ENCODE measurements at places on chromosomes 1 and 21. TPM values are rescaled to one million over a fixed set of nuclear protein-coding genes. Genes with fewer than 3 reads are reported as not detected.

The CD160 gene
- 0.45 TPM for polyA plus RNA-seq

The CLCA2 gene
- 4.5 TPM for polyA plus RNA-seq

The COL9A2 gene
- polyA plus RNA-seq, result 3.5 TPM

The RBBP4 gene
- polyA plus RNA-seq, result 344 TPM

The PRCC gene
- polyA plus RNA-seq, result 68.3 TPM

The PCAT6 gene
- polyA plus RNA-seq, result 80.5 TPM

The KCNH1 gene
- 4.2 TPM for polyA plus RNA-seq

The AMPD1 gene
- polyA plus RNA-seq, result 1.5 TPM

The PROK1 gene
- polyA plus RNA-seq, result 85.5 TPM

The CFAP107 gene
- polyA plus RNA-seq, result 87.9 TPM

The DVL1 gene
- polyA plus RNA-seq, result 65.8 TPM

The DHDDS gene
- polyA plus RNA-seq, result 31.5 TPM

GRCh38 chr1:171802207-171802606, 20.7 kb downstream of the METTL13 start:
- no peak for DNase-seq

- no peak for DNase-seq
Observed at GRCh38 chr1:39051956-39052355, 25.8 kb downstream of the NDUFS5 start.

DNA sequence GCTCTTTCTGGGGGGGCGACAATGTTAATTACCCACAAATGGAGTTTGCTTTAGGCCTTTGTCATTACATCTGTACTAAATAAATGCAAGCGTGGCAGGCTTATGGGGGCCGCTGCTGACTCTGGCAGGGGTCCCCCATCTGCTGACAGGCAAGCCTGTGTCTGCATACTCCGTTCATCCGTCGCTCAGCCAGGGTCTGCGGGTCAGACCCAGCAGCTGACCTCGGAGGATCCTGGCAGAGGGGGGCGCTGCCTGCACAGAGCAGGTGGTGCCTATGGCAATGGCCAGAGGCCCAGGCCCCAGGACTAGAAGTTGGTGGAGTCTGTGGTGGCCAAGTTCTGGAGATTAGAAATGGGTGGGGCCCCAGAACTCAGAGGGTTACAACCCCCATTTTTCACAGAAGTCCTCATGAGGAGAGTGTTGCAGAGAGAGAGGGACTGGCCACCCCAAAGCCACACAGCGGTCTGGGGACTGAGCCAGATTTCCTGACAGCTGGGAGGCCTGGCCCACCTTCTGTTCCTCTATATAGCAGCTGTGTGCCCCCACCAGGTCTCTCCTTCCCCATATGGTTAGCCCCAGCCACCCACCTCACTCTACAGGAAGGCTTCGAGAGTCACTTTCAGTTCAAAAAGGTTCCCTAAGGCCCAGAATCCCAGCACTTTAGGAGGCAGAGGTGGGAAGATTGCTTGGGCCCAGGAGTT, 31.0 kb downstream of the TTC39A start:
- DNase-seq, result no peak

DNA sequence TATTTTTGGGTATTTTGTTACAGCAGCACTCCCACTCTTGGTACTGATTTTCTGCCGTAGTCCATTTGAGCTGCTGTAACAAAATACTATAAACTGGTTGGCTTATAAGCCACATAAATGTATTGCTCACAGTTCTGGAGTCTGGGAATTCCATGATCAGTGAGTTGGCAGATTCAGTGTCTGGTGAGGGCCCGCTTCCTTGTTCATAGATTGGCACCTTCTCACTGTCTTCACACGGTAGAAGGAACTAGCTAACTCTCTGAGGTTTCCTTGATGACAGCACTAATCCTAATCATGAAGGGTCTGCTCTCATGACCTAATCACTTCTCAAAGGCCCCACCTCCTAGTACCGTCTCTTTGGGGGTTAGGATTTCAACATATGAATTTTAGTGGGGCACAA, 85.2 kb downstream of the HHAT start:
- DNase-seq, result no peak

- DNase-seq, result no peak
Observed at GRCh38 chr1:235910357-235911299, 43.9 kb upstream of the LYST start.

GRCh38 chr1:55916481-55916880, 662.9 kb downstream of the PLPP3 start:
- no peak for DNase-seq

- DNase-seq, result no peak
Observed at GRCh38 chr1:161825831-161826230, 59.7 kb downstream of the ATF6 start.

GRCh38 chr1:37851782-37852210, 7.6 kb downstream of the MTF1 start:
- no peak for DNase-seq

DNA sequence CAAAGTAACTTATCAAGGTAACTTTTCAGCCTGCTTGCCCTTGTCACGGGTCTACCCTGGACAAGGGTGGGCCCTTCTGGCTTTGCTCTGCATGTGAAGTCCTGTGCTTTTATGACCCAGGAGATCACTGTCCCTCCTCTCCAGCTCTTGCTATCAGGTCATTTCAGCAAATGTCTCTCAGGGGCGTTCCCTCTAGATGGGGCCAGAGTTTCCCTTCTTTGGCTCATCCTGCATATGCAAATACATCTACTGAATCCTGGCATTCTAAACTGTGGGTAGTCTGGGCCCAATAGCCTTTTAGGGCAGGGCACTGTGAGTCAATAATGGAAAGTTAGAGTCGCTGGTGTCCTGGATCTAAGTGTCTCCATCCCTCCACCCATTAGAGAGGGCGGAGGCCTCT, 366.9 kb upstream of the USP24 start:
- DNase-seq, result peak; percentile 54

DNA sequence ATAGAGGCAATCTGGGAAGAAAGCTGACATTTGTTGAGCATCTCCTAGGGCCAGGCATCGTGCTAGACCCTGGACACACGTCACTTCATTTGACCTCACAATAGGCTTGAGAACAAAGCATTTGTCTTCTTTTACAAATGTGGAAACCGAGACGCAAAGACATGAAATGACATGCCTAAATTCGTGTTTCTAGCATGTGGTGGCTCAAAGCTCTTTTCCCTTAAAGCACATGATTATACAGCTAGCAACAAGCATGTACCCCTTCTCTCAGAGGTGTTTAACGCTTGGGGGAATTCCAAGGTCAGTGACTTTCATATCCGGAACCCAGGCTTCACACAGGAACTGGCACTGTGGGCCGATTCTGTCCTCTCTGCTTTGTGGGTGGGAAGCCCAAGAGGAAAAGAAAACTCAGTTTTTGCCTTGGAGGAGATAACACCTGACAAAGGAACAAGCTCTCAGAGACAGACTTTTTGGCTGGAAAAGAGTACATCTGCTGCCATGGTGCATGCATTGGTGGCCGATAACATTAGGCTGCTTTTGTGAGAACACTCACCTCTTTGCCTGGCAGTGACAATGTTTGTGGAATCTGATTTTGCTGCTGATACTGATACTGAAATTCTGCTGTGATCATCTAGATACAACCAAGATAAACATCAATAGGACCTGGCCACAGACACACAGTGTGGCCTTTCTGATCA, 15.4 kb upstream of the CD2 start:
- DNase-seq, result no peak

DNA sequence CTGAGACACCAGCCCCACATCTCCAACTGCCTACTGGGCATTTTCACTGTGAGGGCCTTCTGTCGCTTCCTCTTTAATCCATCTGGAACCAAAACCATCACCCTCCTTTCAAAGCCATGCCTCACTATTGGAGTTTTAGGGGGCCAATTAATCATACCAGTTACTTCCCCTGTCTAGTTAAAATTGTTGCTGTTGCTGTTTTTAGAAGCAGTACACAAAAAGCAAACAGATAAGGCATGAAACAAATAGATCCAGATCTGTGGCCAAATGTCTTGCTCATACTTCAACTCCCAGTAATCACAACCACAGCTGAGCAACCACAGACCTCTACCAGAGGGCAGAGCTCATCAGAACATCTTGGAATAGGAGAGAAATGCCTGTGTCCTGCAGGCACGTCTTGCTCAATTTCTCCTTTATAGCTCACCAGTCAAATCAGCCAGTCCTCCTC, 133.8 kb upstream of the C1orf105 start:
- DNase-seq, result peak; percentile 42

GRCh38 chr1:213759359-213760181, 228.2 kb upstream of the PROX1 start:
- DNase-seq, result no peak

DNA sequence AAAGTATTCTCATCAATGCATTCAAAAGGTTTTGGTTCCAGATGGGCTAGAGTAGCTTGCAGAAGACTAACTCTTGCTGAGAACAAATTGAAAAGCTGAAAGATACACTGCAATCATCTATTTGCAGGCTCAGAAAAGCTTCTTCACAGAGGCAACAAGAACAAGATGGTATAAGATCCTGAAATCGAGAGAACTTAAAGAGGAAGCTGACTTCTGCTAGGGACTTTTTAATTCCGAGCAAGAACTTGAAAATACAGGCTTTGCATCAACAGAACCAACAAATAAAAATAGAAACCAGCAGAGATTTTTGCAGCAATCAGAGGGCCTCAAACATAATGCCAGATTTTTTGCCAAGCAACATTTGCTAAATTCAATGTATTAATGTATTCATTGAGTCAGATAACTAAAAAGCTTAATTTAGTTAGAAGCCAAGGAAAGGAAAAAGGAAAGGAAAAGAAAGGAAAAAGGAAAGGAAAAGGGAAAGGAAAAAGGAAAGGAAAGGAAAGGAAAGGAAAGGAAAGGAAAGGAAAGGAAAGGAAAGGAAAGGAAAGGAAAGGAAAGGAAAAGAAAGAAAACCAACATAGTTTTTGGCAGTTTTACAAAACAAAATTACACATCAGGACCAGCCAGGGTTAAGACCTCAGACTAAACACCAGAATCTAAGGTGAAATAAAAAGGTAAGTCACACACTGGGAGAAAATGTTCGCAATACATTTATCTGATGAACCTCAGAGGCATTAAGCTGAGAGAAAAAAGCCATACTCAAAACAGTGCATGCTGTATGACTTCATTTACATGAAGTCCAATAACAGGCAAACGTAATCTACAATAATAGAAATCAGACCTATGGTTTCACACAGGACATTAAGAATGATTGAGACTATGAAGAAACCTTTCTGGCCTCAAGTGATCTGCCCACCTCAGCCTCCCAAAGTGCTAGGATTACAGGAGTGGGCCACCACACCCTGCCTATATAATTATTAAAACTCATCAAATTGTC, 42.6 kb downstream of the FAF1 start:
- DNase-seq, result no peak

GRCh38 chr1:39800471-39800835, 11.8 kb upstream of the BMP8B start:
- no peak for DNase-seq

- DNase-seq, result no peak
Observed at GRCh38 chr1:145857170-145857569, 1.7 kb downstream of the PIAS3 start.

Data from testis (tissue), 5 donors.